Renal pelvis (tissue), 12 donors: ENCODE measurements at places on chromosomes 6 and 20. TPM values are rescaled to one million over a fixed set of nuclear protein-coding genes. Genes with fewer than 3 reads are reported as not detected.

The ATXN1 gene
- 20.5 TPM for polyA plus RNA-seq

The CAGE1 gene
- 0.06 TPM for polyA plus RNA-seq

GRCh38 chr6:16684195-16684689 is 77.0 kb downstream of the ATXN1 start:
- no peak for DNase-seq

- no peak for DNase-seq
These were observed 1375.6 kb downstream of the EPHA7 start for GRCh38 chr6:92043777-92044176.

GRCh38 chr6:21823371-21823770 is 229.8 kb downstream of the SOX4 start:
- no peak for DNase-seq

- no peak for DNase-seq
These were observed 40.5 kb upstream of the OSTM1 start for GRCh38 chr6:108114841-108115597.
